ENCODE measurements at places on chromosomes 3 and 15.

DNA sequence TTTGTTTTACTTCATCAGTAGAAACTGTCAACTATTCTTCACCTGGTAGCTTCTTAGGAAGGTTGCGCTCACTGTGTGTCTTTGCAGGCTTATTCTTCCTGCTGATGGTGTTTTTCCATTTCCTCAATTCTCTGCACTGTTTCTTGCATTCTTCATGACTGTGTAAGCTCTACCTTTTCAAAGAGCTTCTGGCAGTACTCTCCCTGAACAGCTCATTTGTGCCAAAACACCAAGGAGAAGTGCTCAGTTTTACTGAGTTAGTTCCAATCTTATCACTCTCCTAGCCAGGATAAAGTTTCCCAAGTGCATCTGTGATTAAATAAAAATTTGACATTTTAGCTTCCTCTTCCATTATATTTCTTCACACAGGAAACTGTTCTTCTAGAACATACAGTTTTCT is 339.8 kb downstream of the EPHA3 start:
- H3K27ac ChIP-seq = no peak overlapping the region
- H3K27me3 ChIP-seq = no peaks in the 10 kb centered on the region
- no peaks in the 10 kb centered on the region for H3K36me3 ChIP-seq

GRCh38 chr3:45498532-45498931 is 96.0 kb upstream of the LIMD1 start:
- H3K27ac ChIP-seq = peak overlapping the region; percentile 61
- peaks cover 7% of the 10 kb centered on the region for H3K36me3 ChIP-seq
- H3K4me1 ChIP-seq = peaks cover 20% of the 10 kb centered on the region

- H3K27ac ChIP-seq = no peak overlapping the region
- no peaks in the 10 kb centered on the region for H3K36me3 ChIP-seq
- no peak overlapping the region for H3K4me3 ChIP-seq
- no peaks in the 10 kb centered on the region for H3K27me3 ChIP-seq
- DNase-seq = no peak
These were observed 7.9 kb upstream of the SPPL2A start for GRCh38 chr15:50773389-50773788.

- DNase-seq = no peak
- H3K4me3 ChIP-seq = no peak overlapping the region
- no peaks in the 10 kb centered on the region for H3K27me3 ChIP-seq
- no peaks in the 10 kb centered on the region for H3K36me3 ChIP-seq
- H3K4me1 ChIP-seq = no peaks in the 10 kb centered on the region
These were observed 135.6 kb downstream of the RBMS3 start for GRCh38 chr3:29416514-29416913.

- no peak for DNase-seq
- H3K27ac ChIP-seq = no peak overlapping the region
- H3K36me3 ChIP-seq = no peaks in the 10 kb centered on the region
These were observed 363.0 kb downstream of the NR2F2 start for GRCh38 chr15:96693515-96693914.

- DNase-seq = no peak
- no peak overlapping the region for H3K27ac ChIP-seq
- no peak overlapping the region for H3K4me3 ChIP-seq
These were observed 284.1 kb downstream of the IL5RA start for GRCh38 chr3:2826036-2826435.

DNA sequence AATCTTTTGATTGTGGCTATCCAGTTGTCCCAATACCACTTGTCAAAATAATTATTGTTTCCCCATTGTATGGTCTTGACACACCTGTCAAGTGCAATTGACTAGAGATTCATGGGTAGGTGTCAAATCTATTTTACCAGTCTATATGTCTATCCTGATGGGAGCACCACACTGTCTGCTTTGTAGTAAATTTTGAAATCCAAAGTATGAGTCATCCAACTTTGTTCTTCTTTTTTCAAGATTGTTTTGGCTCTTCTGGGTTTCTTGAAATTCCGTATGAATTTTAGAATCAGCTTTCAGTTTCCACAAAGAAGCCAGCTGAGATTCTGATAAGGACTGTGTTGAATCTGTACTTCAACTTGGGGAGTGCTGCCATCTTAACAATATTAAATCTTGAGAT is 71.9 kb downstream of the CSNK1G1 start:
- no peaks in the 10 kb centered on the region for H3K4me1 ChIP-seq
- H3K27me3 ChIP-seq = no peaks in the 10 kb centered on the region
- no peak overlapping the region for H3K27ac ChIP-seq
- H3K36me3 ChIP-seq = peaks cover 2% of the 10 kb centered on the region

- H3K27ac ChIP-seq = no peak overlapping the region
- no peak for DNase-seq
- H3K27me3 ChIP-seq = no peaks in the 10 kb centered on the region
- no peak overlapping the region for H3K4me3 ChIP-seq
- H3K36me3 ChIP-seq = no peaks in the 10 kb centered on the region
- H3K4me1 ChIP-seq = no peaks in the 10 kb centered on the region
These were observed 13.9 kb upstream of the OR5K2 start for GRCh38 chr3:98483626-98484025.

DNA sequence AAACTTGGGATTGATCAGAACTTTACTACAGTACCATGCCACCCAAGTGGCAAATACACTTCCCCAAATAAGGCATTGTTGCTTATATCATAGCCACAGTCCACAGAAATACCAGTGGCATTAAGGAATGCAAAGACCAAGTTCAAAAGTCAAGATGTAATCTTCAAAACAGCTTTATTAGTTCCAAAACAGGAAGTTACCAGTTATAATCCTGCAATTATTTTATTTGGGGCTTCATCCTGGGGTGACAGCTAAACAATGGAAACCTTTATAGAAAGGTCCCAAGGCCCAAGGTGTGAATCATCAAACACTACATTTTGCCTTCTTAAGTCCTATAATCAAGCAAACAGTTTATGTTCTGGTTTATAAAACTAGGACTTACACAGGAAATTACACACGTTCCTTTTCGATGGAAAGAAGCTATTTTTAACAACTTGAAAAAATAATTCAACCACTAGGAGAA is 30.3 kb upstream of the RNF7 start:
- H3K4me1 ChIP-seq = no peaks in the 10 kb centered on the region
- H3K27ac ChIP-seq = no peak overlapping the region
- H3K4me3 ChIP-seq = no peak overlapping the region
- no peak for DNase-seq
- H3K27me3 ChIP-seq = no peaks in the 10 kb centered on the region
- no peaks in the 10 kb centered on the region for H3K36me3 ChIP-seq

GRCh38 chr3:133049491-133049890 is 11.3 kb downstream of the TMEM108 start:
- no peaks in the 10 kb centered on the region for H3K27me3 ChIP-seq
- no peak overlapping the region for H3K27ac ChIP-seq
- no peaks in the 10 kb centered on the region for H3K36me3 ChIP-seq
- DNase-seq = no peak
- H3K4me3 ChIP-seq = no peak overlapping the region

GRCh38 chr3:36477655-36478054 is 97.4 kb downstream of the STAC start:
- no peak for DNase-seq
- H3K4me3 ChIP-seq = no peak overlapping the region
- no peaks in the 10 kb centered on the region for H3K36me3 ChIP-seq
- H3K27me3 ChIP-seq = no peaks in the 10 kb centered on the region
- no peak overlapping the region for H3K27ac ChIP-seq

DNA sequence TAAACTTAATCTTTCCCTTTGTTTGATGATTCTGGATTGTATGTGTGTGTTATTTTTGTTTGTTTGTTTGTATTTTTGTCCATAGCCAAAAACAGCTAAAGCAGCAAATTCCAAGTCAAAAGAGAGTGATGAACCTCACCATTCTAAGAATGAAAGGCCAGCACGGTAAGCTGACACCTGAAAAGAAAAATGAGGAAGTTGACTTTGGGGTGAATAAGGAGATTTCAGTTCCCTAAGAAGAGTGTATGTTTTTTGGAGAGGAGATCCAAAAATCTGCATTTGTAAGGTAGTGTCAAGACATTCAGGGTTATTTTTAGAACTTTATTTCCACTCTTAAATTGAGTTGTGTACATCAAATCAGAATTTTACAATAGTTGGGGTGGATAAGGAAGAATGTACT is 52.3 kb upstream of the UTS2B start:
- H3K36me3 ChIP-seq = no peaks in the 10 kb centered on the region
- no peak overlapping the region for H3K4me3 ChIP-seq
- no peak for DNase-seq
- no peaks in the 10 kb centered on the region for H3K4me1 ChIP-seq

DNA sequence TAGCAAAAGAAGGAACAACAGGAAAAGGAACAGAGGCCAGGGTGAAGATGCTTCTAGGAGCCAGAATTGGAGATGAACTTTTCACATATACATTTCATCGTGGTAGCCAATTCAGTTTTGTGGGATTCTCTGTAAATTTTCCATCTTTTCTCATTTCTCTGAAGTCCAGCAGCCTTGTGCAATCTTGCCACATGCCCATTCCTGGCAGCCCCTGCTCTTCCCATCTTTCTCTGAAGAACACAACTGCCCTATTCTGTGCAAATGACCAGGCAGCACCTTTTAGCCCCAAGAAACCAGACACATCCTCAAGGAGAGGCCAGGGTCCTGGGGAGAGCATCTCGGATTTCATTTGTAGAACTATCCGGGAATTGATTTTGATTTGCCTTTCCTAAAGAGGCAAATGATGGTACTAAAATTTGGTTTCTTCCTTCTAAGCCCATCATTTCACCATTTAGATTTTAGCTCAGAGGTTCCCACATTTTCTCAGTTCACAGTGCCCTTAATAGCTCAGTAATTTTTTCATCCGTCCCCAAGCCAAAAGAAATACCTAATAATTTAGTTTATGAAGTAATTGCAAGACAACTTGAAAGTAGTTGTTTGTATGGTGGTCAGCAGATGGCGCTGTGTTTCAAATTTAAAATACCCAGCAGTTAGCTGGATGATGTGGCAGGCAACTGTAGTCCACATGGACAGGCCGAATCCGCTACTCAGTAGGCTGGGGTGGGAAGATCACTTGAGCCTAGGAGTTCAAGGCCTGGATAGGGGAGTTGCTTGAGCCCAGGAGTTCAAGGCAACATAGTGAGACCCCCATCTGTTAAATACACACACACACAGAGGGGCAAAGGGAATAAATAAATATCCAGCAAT is 61.3 kb upstream of the ACKR4 start:
- H3K36me3 ChIP-seq = peaks cover 64% of the 10 kb centered on the region
- H3K27me3 ChIP-seq = no peaks in the 10 kb centered on the region
- H3K27ac ChIP-seq = no peak overlapping the region
- peak; percentile 22 for DNase-seq
- H3K4me1 ChIP-seq = no peaks in the 10 kb centered on the region
- no peak overlapping the region for H3K4me3 ChIP-seq

DNA sequence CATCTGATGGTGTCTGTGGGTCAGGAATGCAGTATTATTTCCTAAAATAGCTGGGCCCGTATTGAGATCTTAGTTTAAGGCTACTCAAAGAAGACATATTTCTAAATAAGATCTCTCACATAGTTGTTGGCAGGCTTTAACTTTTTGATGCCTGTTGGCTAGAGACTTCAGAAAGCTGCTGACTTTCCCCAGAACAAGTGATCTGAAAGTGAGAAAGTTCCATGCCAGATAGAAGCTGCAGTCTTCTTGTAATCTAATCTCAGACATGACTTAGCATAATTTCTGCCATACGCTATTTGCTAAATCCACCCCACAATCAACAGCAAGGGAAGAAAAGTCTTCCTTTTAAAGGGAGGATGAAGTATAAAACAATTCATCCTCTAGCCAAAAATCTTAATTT is 867.1 kb downstream of the IGSF11 start:
- DNase-seq = no peak
- H3K36me3 ChIP-seq = no peaks in the 10 kb centered on the region
- no peak overlapping the region for H3K4me3 ChIP-seq
- no peaks in the 10 kb centered on the region for H3K27me3 ChIP-seq
- no peaks in the 10 kb centered on the region for H3K4me1 ChIP-seq

GRCh38 chr15:80151148-80151547 is 1.7 kb upstream of the FAH start:
- H3K27ac ChIP-seq = no peak overlapping the region
- H3K36me3 ChIP-seq = no peaks in the 10 kb centered on the region
- DNase-seq = no peak

DNA sequence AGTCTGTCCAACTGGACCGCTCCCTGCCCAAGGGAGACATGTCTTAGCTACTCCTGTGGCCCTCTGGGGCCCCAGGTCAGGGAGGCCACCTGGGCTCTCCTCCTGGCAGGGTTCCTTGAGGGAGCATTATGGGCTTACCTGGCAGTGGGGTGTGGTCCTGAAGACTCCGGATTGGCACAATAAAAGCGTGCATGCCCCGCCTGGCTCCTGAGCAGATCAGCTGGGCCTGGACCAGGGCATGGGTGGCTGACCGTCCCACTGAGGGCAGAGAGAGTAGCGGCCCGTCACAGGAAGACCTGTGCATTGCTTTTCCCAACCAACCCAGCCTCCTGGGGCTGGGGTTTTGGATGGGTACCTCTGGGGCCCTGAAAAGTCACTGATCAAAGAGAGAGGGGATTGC is 5.4 kb downstream of the ACOX2 start:
- H3K4me1 ChIP-seq = peaks cover 7% of the 10 kb centered on the region
- no peak overlapping the region for H3K27ac ChIP-seq
- peaks cover 2% of the 10 kb centered on the region for H3K36me3 ChIP-seq
- no peak overlapping the region for H3K4me3 ChIP-seq
- no peak for DNase-seq

DNA sequence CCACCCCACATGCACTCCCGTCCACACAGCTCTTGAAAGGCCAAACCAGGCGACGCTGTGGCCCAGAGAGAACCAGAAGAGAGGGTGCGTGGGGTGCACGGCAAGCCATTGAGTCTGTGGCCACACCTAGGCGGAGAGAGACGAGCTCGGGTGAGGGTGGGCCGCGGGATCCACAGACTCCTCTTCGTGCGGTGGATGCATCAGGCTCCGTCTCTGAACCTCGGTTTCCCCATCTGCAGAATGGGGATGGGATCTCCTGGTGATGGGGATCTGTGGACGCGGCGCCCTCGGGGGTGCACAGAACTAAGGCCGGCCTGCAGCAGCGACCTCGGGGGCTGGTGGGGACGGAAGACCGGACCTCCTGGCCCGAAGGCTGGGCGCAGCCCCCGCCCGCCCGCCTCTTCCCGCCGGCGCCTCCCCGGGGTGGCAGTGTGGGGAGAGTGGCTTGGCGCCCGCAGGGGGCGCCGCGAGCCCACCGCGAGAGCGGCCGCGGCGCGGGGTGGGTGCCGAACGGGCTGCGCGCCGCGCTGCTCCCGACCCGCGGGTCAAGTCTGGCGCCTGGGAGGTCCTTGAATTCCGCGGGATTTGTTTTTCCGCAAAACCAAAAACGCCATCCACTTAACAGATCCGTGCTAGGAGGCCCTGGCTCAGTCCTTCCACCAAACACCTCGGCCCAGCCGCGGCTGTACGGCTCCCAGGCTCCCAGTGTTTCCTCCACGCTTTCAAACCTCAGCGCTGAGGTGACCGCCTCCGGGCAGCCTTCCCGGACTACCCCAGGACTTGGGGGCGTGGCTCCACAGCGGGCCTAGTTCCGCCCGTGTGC is 13.2 kb upstream of the ADPGK start:
- peaks cover 24% of the 10 kb centered on the region for H3K27me3 ChIP-seq
- H3K4me3 ChIP-seq = peak overlapping the region; percentile 53
- H3K36me3 ChIP-seq = no peaks in the 10 kb centered on the region

GRCh38 chr3:55721716-55722484 is 234.8 kb upstream of the WNT5A start:
- H3K27ac ChIP-seq = no peak overlapping the region
- DNase-seq = no peak
- peaks cover 2% of the 10 kb centered on the region for H3K27me3 ChIP-seq
- no peaks in the 10 kb centered on the region for H3K36me3 ChIP-seq
- H3K4me3 ChIP-seq = no peak overlapping the region
